ENCODE measurements at places on chromosomes 2 and 18. TPM values are rescaled to one million over a fixed set of nuclear protein-coding genes. Genes with fewer than 3 reads are reported as not detected.

STPG4 gene
- total RNA-seq = not detected

DNA sequence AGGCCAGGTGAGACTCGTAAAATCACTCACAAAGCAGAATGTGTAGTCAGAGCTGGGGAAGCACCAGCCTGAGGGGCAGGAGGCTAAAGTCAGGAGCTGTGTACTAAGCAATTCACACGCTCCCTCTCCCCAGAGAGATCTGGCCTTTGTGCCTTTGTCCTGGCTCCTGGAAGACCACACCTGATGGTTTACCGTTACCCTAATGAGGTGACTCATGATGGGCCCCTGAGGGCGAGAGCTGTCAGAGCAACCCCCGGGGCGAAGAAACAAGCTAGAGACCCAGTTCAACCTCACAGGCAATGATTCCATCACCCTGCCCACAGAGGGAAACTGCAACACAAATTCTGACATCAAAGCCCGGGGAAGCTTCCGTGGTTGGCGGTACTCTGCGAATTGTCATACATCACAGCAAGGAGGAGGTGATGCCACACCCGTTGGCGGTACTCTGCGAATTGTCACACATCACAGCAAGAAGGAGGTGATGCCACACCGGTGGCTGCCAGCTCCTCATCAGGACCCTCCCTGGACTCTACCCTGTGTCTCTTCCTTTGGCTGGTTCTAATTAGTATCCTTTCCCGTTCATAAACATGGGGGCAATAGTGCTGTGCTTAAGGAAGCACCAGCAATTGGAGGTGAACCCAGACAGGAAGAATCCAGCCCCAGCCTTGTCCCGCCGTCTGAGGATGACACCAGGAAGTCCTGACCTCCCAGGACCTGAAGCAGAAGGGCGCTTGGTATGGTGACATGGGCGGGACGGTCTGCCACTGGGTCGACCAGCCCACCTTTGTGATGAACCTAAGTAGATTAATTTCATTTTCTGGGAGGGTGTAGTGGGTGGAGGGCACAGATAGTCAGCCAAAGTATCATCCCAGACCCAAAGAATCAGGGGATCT, 30.5 kb downstream of the B3GNT7 start:
- peaks cover 2% of the 10 kb centered on the region for H3K36me3 ChIP-seq
- H3K27me3 ChIP-seq = peaks cover under 1% of the 10 kb centered on the region
- no peak overlapping the region for H3K4me3 ChIP-seq
- peaks cover 14% of the 10 kb centered on the region for H3K4me1 ChIP-seq
- peak; percentile 53 for DNase-seq

GRCh38 chr2:11132036-11132671, 23.1 kb upstream of the SLC66A3 start:
- H3K4me3 ChIP-seq = peak overlapping the region; percentile 72
- peaks cover 21% of the 10 kb centered on the region for H3K4me1 ChIP-seq
- no peak for DNase-seq
- H3K27ac ChIP-seq = peak overlapping the region; percentile 79

DNA sequence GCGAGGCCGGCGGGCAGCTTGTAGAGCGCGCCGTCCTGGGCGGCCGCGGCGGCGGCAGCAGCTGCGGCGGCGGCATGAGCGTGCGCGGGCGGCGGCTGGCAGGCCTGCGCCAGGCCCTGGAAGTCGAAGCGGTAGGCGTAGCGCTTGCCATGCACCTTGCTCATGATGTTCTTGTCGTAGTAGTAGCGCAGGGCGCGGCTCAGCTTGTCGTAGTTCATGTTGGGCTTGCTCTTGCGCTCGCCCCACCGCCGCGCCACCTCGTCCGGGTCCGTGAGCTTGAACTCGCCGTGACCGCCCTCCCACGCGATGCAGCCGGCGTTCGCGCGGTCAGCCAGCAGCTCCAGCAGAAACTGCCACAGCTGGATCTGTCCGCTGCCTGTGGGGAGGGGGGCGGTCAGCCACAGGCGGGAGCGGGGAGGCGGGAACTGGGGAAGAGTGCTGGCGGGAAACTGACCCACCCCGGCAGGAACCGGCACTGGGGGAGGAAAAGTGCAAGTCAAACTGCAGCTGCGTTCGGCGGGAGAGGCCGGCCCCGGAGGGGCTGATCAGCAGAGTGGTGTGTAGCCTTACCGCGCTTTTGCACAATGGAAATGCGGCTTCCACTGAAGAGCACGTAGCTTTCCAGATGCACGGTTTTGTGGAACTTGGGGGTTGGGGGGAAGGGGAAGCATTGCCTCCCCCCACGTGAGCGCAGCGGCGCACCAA, 3.0 kb downstream of the FEV start:
- no peak overlapping the region for H3K27ac ChIP-seq
- no peaks in the 10 kb centered on the region for H3K36me3 ChIP-seq
- H3K27me3 ChIP-seq = peaks cover 65% of the 10 kb centered on the region
- peaks cover 33% of the 10 kb centered on the region for H3K4me1 ChIP-seq
- peak; percentile 35 for DNase-seq
- H3K4me3 ChIP-seq = peak overlapping the region; percentile 31

DNA sequence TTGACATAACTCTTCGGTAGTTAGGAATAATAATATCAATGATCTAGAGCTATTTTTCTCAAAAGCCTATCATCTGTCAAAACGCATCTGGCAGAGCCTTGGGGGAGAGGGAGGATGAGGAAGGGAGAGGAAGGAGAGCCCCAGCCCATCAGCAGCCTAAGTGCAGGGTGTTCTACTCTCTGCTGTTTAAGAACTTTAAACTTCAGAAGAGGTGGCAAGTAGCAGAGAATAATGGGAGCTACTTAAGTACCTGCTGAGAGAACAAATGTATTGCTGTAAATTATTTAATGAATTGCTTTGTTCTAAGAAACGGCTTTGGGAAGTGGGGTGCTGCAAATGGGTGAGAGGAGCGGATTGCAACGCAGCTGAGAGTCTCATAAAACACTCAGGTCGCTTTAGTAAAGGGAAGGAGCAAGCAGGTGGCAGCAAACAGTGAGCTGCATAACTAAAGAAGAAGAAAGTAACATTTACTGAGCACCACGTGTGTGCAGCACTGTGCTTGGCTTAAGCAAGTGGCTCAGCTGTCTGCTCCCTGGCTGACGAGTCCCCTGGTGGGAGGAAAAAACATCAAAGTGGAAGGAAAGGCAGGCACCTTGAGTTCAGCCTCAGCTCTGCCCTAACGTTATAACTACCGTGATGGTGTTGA, 26.3 kb upstream of the SH3RF3 start:
- DNase-seq = peak; percentile 51
- H3K27me3 ChIP-seq = no peaks in the 10 kb centered on the region
- no peaks in the 10 kb centered on the region for H3K36me3 ChIP-seq
- peaks cover 16% of the 10 kb centered on the region for H3K4me1 ChIP-seq

- peaks cover 3% of the 10 kb centered on the region for H3K27me3 ChIP-seq
- no peak overlapping the region for H3K27ac ChIP-seq
- no peaks in the 10 kb centered on the region for H3K4me1 ChIP-seq
- no peak for DNase-seq
- no peaks in the 10 kb centered on the region for H3K36me3 ChIP-seq
- H3K4me3 ChIP-seq = no peak overlapping the region
Observed at GRCh38 chr2:205720451-205720902, 38.2 kb downstream of the NRP2 start.

DNA sequence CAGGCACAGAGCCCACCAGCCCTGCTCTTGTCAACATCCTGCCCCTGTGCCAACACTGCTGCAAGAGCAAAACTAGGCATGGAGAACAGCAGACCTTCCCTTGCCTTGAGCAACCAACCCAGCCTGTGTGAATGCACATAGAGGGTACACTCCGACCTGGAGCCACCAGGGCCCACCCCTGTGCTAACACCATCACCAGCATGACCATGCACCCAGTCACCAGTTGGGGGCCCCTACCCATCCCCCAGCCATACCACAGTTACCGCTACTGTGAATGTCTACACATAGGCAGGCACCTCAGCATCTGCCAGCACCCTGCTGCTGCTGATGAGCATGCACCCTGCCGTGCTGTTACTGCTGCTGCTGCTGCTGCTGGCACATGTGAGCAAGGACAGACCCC, 301.9 kb upstream of the ST6GAL2 start:
- no peaks in the 10 kb centered on the region for H3K4me1 ChIP-seq
- H3K27ac ChIP-seq = no peak overlapping the region
- no peaks in the 10 kb centered on the region for H3K36me3 ChIP-seq
- no peak overlapping the region for H3K4me3 ChIP-seq
- DNase-seq = no peak

WNT10A gene
- total RNA-seq = 1.1 TPM

IL1F10 gene
- not detected for total RNA-seq

GRCh38 chr2:234404957-234405356, 91.9 kb downstream of the ARL4C start:
- no peak overlapping the region for H3K4me3 ChIP-seq
- H3K36me3 ChIP-seq = no peaks in the 10 kb centered on the region
- peaks cover 34% of the 10 kb centered on the region for H3K4me1 ChIP-seq
- no peak overlapping the region for H3K27ac ChIP-seq

GRCh38 chr18:25190472-25190871, 161.5 kb downstream of the ZNF521 start:
- DNase-seq = no peak
- no peaks in the 10 kb centered on the region for H3K36me3 ChIP-seq
- H3K27ac ChIP-seq = no peak overlapping the region

- peaks cover 2% of the 10 kb centered on the region for H3K4me1 ChIP-seq
- H3K4me3 ChIP-seq = no peak overlapping the region
- H3K27ac ChIP-seq = no peak overlapping the region
- H3K27me3 ChIP-seq = no peaks in the 10 kb centered on the region
Observed at GRCh38 chr18:46632401-46633071, 24.5 kb downstream of the LOXHD1 start.

MC2R gene
- total RNA-seq = not detected

DNA sequence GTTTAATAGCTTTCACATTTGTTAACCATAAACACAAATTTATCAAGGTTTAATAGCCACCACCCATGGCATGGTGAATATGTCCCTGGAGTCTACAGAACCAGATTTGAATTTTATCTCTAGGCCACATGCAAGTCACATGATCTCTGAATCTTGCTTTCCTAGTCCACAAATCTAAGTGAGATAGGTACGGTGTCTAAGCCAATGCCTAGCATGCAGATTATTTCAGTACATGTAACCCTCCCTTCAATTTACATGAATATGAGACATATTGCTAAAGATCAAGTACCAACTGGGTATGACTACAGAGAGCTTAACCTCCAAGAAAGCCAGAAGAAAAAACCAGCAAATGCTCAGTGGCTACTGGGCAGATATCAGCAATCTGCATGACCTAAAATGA, 10.0 kb downstream of the ZNF24 start:
- H3K36me3 ChIP-seq = peaks cover 57% of the 10 kb centered on the region
- no peaks in the 10 kb centered on the region for H3K27me3 ChIP-seq
- no peak overlapping the region for H3K27ac ChIP-seq

CDH7 gene
- total RNA-seq = not detected

NAT8 gene
- not detected for total RNA-seq

DSG2 gene
- 0.45 TPM for total RNA-seq

- no peaks in the 10 kb centered on the region for H3K27me3 ChIP-seq
- no peak for DNase-seq
- H3K4me1 ChIP-seq = no peaks in the 10 kb centered on the region
- H3K36me3 ChIP-seq = no peaks in the 10 kb centered on the region
Observed at GRCh38 chr2:210913461-210913860, 357.1 kb downstream of the CPS1 start.

SERPINB10 gene
- not detected for total RNA-seq

DNA sequence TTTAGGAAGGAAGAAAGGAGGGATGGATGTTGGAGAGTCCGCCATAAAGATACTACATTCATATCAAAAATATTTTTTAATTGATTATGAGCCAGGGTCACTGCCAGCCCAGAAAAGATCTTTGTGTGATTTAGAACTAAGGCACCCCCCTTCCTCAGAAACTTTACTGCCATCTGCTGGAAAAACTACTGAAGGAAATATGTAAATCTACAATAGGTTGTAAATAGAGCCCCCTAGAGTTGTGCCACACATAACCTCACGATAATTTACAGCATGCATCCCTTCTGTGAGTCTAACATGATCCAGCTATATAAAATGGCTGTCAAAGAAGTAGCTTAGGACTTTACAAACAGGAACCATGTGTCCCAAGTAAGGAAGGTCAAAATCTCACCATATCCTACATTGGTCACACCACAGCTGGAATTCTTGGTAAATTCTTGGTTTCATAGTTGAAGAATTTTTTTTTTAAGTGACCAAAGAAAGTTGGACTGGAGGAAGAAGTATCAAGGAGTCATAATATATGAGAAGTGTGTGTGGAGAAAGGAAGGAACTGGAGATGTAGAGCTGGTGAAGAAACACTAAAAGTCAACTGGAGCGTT, 152.5 kb downstream of the CYP26B1 start:
- H3K27me3 ChIP-seq = peaks cover 7% of the 10 kb centered on the region
- H3K4me3 ChIP-seq = no peak overlapping the region
- H3K27ac ChIP-seq = no peak overlapping the region

APOB gene
- not detected for total RNA-seq

SLC5A7 gene
- total RNA-seq = not detected

EHBP1 gene
- total RNA-seq = 17.5 TPM

CYP27A1 gene
- not detected for total RNA-seq
